Dermis blood vessel endothelial cell (primary cell): ENCODE measurements at places on chromosomes 4 and X. TPM values are rescaled to one million over a fixed set of nuclear protein-coding genes. Genes with fewer than 3 reads are reported as not detected.

DNA sequence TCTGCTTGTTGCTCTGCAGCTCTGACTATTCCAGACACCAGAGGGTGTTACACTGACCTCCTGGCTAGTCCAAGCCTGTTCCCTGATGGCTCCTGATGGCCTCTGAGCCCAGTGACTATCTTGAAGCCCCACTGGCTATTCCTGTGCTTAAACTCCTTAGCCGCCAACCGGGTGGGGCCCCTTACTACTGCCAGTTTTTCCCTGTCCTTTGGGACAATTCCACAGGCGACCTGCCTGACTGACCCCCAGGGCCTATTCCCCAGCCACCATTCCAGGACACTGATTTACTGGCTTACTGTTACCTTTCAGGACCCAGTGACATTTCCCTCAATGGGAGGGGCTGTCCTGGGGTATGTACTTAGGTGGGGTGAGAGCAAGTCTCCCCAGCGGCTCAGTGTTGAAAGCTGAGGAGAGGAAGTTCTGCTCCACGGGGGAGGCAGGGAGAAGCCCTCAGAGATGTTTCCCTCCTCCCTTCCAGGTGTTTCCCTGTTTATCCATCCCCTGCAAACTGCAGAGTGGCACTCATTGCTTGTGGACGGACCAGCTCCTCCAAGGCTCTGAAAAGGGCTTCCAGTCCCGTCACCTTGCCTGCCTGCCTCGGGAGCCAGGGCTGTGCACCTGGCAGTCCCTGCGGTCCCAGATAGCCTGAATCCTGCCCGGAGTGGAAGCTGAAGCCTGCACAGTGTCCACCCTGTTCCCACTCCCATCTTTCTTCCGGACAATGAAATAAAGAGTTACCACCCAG is 4.0 kb downstream of the TIMP1 start:
- DNase-seq: no peak

- no peak for DNase-seq
Measured at GRCh38 chrX:112048707-112049106, 33.9 kb downstream of the TRPC5 start.

DNA sequence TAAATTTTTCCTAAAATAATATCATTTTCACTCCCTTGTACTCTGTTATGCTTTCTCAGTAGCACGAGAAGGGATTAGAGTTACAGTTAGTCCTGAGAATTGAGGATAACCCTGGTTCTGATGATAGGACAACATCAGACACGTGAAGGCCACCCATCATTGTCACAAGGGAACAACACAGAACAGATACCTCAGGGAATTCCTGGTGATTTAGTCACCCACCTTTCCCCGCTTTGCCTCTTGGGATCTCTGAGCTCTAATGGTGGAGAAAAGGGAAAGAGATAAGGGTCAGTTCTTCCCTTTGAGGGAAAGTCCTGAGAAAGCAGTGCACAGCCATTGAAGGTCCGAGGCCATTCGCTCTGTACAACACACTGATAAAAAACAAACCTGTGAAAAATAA is 112.3 kb upstream of the GALNT7 start:
- no peak for DNase-seq

Gene ZBED1
- total RNA-seq: 57.5 and 75.7 TPM in 2 replicates

Gene JCHAIN
- total RNA-seq: not detected in 2 replicates

- DNase-seq: no peak
Measured at GRCh38 chrX:341541-342101, 23.0 kb upstream of the GTPBP6 start.

DNA sequence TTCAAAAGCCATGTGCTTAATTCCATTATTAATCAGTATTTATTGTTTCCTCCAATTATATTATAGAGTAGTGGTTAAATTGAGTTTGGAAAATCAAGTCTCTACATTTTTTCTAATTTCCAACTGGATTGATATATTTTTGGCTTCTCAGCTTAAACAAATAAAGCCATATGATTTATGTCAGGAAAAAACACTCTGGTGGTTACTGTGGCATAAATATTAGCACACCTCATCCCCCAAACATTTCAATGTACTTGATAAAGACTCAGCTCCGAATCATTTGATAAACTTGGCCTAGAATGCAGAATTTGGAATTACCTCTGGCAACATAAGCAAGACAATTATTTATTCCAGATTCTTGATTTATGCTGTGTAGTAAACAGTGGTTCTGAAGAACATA is 2313.8 kb downstream of the ARAP2 start:
- no peak for DNase-seq

GRCh38 chr4:138113819-138114400 is 128.2 kb downstream of the SLC7A11 start:
- peak; percentile 37 for DNase-seq

Gene MAGEB17
- not detected in 2 replicates for total RNA-seq

GRCh38 chr4:157079441-157079840 is 3.5 kb downstream of the GLRB start:
- peak; percentile 15 for DNase-seq

DNA sequence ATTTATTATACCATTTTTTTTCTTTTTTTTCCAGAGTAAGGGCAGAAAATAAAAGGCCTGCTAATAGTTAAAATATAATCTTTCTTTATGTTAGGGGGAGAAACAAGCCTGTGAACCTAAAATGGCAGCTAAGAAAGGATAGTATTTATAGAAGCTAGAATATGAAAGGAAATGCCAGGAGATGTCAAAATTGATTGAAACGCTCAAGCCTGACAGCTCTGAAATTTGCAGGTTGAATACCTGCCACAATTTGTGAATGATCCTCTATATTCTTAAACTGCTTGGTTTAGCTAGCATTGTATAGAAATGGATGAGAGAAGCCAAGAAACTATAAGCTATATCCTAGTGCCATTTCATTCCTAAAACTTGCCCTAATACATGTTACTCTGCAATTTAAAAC is 757.3 kb upstream of the PABPC4L start:
- no peak for DNase-seq

GRCh38 chrX:148381603-148382002 is 118.8 kb upstream of the AFF2 start:
- DNase-seq: no peak

DNA sequence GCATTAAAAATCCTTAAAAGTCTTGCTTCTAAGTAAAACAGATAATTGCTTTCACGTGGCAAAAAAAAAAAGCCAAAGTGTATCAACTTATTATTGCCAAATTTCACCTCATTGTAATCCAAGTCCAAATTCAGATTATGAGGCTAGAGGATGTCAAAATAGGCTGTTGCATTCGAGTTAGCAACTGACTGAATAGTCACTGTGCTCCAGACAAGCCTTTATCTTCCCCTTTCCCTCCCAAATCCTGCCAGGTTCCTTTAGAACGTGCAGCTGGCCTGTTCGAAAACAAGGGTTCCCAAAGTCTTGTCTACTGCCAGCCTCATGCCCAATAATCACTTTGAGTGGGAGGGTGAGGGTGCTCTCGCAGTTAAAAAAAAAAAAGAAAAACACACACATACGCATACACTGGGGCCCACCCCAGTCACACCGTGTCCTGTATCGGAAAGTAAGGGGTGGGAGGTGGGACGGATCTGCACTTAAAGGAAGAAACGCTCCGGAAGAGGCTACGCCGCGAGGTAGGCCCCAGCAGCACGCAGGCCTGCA is 603 bp downstream of the MAD2L1 start:
- DNase-seq: no peak

- peak; percentile 37 for DNase-seq
Measured at GRCh38 chrX:19334945-19335626, 8.6 kb upstream of the PDHA1 start.

Gene RNF113A
- 18.0 and 19.6 TPM in 2 replicates for total RNA-seq

DNA sequence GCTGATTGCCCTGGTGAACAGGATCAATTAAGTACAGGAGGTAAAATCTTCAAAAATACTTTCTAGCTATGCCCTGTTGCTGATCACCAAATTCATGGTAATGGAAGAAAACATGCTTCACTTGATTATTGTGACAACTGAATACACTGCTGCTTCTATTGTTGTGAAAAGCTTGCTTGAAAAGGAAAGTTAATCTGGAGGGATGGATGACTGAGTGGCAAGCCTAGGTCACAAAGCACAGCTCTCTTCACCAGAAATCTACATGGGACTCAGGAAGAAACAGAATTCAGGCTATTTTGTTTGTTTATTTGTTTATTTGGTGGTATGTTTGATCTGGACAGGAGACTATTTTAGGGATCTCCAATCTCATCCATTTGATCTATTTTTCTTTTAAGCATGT is 182.0 kb downstream of the MGST2 start:
- no peak for DNase-seq

Gene MAGEA8
- total RNA-seq: not detected in 2 replicates

- peak; percentile 71 for DNase-seq
Measured at GRCh38 chr4:73019462-73020047, 50.0 kb downstream of the COX18 start.

Gene CCDC120
- 0.85 and 1.4 TPM in 2 replicates for total RNA-seq

DNA sequence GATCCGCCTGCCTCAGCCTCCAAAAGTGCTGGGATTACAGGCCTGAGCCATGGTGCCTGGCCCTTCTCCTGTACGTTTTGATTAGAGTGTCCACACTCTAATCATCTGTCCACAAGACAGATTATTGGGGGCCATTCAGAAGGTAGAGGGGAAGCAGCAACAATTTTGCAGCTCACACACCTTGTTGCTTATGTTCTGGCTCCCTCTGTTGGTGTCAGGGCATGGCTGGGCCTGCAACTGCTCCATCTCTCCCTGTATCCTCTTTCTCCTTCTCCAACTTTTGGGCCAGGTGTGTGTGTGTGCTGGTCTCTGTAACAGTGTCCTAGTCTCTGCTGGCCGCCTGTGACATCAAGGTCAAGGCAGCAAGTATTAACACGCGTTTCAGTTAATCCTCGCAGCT is 125.5 kb upstream of the MBNL3 start:
- DNase-seq: no peak
